ENCODE measurements at places on chromosomes 11 and 22.

GRCh38 chr11:20226933-20227332 is 66.7 kb upstream of the DBX1 start:
- no peak for DNase-seq

GRCh38 chr22:42895541-42895981 is 38.5 kb upstream of the ARFGAP3 start:
- DNase-seq: no peak

DNA sequence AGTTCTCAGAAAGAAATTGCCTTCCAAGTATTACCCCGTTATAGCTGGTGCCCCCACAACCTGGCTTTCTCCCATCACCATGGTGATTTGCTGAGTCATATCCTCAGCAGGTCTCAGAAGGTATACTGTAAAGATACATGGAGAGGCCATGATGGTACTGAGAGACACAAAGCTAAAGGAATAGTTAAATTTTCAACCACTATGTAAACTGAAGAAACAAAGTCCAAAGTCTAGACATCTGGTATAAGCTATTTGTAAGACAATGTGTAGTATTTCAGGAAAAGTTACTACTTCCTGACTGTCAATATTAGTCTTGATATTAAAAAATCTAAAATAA is 377.1 kb downstream of the DCDC1 start:
- no peak for DNase-seq

DNA sequence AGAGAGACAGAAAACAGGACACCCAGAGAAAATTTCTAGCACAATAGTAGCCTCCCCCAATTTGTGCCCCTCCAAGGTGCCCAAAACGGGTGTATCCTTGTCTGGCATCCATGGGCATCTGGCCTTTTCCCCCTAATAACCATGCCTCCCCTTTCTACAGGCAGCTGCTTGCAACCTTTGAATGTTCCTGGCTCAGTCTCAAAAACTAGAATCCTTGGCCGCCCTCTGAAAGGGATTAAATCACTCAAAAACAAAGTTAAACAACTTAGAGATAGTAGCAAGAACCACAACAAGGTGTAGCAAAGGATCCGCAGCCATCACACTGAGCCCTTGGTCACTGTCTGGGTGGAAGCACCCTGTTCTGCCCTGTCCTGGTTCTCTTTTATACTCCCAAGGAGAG is 105.6 kb downstream of the MN1 start:
- DNase-seq: no peak

DNA sequence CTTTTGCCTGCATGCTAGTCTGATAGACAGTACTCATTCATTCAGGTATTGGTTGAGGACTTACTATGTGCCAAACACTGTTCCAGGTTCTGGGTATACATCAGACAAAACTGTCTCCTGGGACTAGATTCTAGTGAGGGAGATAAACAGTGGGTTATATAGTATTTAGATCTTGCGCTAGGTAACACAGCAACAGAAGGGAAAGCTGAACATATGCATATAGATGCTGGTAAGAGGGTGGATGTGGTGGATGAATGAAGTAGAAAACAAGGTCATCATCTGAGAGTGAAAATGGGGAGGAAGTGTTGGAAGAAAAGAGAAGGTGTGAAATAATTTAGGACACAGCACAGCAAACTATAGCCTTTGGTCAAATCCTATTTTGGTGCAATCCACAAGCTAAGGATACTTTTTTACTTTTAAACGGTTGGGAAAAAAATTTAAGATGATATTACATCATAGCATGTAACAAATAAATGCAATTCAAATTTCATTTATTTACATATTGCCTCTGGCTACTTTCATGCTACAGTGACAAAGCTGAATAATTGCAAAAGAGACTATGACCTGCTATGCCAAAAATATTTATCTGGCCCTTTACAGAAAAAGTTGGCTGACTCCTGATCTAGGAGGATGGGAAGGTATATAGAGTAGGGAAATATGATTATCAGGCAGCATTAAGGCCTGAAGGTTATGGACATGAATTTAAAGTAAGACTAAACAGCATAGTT is 7.1 kb upstream of the TMEM9B start:
- DNase-seq: no peak

GRCh38 chr22:24421428-24421931 is 5.9 kb upstream of the ADORA2A start:
- no peak for DNase-seq

- no peak for DNase-seq
Observed at GRCh38 chr11:17790453-17790852, 55.9 kb downstream of the KCNC1 start.

- no peak for DNase-seq
Observed at GRCh38 chr22:22395245-22395644, 113.3 kb downstream of the ZNF280B start.

GRCh38 chr22:40709752-40710413 is 30.6 kb downstream of the MCHR1 start:
- DNase-seq: no peak

DNA sequence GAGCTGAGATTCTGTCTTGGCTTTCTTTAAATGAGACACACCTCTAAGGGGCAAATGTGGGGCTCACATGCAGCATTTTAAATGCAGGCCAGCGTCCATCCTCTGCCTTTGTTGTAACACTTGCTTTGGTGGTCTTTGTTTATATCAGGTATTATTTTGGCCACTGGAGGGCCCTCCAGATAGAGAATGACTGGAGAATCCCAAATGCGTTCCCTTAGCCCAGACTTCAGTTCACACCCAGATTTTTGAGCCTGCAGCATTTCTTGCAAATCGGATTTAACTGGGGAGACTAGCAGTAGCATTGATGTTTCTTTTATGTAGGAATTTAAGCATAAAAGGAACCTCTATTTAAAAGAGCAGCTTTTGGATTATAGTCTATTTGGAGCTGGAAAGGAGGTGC is 200.2 kb upstream of the SORL1-AS1 start:
- DNase-seq: no peak

- no peak for DNase-seq
Observed at GRCh38 chr11:2269601-2270321, 627 bp downstream of the ASCL2 start.

GRCh38 chr22:46000081-46001027 is 23.4 kb upstream of the WNT7B start:
- DNase-seq: no peak

GRCh38 chr22:19002684-19003038 is 66.6 kb upstream of the PRODH start:
- DNase-seq: no peak

DNA sequence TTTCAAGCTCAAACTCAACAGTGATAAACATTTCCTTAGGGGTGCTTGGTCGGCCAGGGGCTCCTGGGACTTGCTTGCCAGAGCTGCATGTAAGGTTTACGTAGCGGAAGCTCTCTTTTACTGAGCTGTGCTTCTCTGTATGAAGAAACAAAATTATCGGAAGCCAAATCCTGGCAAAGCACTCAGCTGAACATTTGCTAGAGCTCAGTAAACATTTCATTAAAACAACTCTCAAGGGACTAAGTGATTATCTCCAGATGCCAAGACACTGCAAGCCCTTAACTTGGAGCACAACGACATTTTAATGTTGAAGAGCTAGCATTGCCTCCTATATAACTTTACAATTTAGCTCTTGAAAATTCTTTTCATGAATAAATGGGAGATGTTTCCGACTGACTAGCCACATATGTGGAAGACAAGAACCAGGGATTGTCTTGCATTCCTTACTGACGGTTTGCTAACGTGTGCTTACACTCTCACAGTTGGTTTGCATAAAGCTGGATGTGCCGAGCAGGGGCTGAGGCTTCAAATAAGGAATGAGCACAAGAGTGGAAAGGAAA is 43.4 kb downstream of the SCUBE2 start:
- DNase-seq: no peak

DNA sequence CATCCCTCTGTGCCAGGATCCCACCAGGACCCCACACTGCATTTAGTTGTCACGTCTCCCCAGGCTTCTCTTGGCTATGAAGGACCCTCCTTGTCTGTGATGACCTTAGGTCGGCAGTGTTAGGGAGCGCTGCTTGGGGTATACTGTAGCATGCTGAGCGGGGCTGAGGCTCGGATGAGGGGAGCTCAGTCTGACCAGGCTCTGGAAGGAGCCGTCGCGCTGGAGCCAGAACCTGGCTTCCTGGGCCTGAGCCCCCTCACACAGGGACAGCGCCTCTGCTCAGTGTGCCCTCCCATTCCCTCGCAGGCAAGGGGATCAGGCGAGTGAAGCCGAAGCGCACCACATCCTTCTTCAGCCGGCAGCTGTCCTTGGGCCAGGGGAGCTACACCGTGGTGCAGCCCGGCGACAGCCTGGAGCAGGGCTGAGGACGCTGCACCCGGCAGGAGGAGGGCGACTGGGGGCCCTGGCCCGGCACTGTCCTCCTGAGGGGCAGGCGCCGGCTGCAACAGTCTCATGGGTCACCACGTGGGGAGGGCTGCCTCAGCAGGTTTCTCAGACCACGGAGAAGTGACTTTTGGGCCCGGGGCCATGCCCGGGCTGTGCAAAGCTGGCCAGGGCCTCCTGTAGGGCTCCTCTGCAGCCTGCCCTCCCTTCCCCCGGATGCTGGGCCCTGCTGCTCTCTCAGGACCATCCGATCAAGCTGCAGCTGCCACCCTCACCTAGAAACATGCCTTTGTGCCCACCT is 11.5 kb upstream of the NEAT1 start:
- DNase-seq: no peak

- DNase-seq: no peak
Observed at GRCh38 chr11:63590024-63590788, 24.0 kb downstream of the PLAAT3 start.

DNA sequence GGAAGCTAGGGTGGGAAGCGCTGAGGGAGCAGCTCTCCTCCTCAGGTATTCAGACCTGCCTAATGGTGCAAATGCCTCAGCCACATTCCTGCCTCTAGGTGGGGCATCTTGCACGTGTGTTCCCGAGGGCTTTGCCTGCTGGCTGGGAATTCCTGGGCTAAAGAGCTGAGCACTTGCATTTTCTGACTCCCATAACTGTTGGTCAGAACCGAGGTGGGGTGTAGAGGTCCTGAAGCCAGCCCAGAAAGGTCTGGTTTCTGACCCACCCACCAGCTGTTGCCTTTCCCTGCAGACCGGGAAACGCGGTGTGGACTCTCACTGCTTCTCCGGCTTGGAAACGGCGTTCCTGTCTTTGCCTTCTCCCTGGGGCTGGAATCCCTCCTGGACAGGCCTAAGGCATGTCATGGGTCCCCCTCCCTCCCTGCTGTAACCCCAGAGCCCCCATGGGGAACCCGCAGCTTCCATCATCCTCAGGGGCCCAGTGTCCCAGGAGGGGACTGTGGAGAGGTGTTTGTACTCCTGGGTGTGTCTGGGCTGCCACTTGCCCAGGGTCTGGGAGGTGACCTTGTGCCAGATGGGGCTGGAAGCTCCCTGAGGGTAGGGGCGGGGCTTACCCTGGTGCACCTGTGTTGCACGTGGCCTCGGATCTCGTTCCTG is 24.0 kb upstream of the SMIM38 start:
- DNase-seq: no peak

DNA sequence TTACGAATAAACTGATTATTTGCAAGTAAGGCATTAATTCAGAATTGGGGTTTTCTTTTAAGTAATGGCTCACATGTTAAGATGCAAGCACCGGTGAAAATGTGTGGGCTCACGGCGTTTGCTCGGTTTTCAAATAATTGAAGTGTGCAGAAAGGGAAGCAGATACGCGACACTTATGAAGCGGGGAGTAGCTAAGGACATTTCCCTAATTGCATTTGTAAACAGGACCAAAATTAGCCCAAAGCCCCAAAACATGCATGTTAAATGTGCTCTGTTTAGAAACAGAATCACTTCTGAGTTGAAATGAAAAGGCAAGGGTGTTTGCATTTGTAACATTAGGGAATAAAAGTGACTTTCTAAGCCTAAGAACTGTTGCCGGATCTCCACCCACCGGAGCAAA is 61.3 kb downstream of the ELFN2 start:
- DNase-seq: no peak

DNA sequence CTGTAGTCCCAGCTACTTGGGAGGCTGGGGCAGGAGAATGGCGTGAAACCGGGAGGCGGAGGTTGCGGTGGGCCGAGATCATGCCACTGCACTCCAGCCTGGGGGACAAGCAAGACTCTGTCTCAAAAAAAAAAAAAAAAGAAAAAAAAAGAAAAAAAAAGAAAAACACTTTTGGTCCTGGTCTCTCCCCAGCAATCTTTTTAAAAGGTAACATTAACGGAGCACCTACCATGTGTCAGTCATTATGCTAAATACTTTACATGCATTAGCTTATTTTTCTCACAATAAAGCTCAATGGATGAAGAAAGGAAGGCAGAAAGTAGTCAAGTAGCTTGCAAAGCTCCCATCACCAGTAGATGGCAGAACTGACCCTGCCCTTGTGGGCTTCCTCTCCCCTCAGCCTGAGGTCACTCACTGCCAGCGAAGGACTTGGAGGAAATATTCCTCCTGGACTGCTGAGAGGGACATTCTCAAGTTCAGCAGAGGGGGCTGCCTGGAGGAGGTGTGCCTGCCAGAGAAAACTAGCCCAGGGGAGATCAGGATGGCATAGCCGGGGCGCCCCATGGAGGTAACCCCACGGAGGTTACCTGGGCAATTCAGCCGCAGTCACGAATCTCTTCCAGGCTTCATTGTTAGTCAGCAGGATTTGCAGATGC is 15.5 kb downstream of the APOL3 start:
- DNase-seq: no peak

GRCh38 chr11:72446929-72447769 is 12.8 kb upstream of the CLPB start:
- DNase-seq: no peak

DNA sequence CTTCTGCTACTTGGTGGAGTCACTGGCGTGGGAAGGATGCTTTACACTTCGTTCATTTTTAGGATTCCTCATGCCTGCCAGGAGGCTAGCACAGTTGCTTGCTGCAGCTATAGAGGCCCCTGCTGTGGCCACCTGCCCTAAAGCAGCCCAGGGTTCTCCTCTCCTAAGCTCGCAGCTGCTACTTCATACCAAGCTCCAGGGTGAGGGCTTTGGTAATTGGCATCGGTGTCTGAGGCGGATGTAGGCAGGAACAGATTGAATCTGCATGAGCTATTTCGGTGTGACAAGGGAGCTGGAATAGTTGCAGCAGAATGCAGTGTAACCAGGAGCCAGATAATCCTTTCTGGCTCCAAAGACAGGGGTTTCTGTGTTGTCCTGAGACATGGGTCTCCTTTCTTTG is 133.1 kb downstream of the MICAL2 start:
- no peak for DNase-seq

GRCh38 chr11:11983427-11983826 is 25.0 kb downstream of the DKK3 start:
- no peak for DNase-seq

- DNase-seq: no peak
Observed at GRCh38 chr22:36196254-36197064, 5.2 kb downstream of the APOL4 start.

GRCh38 chr11:122207921-122208764 is 92.1 kb upstream of the BLID start:
- DNase-seq: no peak

GRCh38 chr11:1500466-1501420 is 14.2 kb upstream of the MOB2 start:
- no peak for DNase-seq

- DNase-seq: no peak
Observed at GRCh38 chr11:376531-377173, 7.4 kb downstream of the B4GALNT4 start.

- DNase-seq: no peak
Observed at GRCh38 chr11:86143087-86144030, 74.5 kb upstream of the PICALM start.
